Naive thymus-derived CD8-positive, alpha-beta T cell (primary cell): ENCODE measurements at places on chromosomes 11 and 22. TPM values are rescaled to one million over a fixed set of nuclear protein-coding genes. Genes with fewer than 3 reads are reported as not detected.

The MTMR3 gene
- 61.4 TPM for total RNA-seq

DNA sequence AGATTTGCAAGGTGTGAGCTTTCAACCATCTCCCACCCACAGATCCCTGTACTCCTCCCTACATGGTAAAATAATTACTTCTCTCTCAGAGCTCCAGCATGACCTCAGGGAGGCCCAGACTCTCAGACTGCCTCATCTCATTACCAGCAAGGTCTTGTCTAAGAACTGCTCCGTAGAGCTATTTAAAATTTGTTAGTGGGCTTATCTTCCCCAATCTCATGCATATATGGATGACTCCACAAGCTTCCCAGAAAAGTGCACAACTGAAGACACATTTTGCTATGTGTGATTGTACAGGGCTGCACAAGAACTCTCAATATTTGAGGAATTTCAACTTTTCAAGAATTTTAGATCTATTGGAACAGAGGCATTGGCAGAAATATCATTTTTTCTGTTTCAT is 230.3 kb downstream of the CSNK2A3 start:
- H3K27ac ChIP-seq, result no peak overlapping the region
- no peaks in the 10 kb centered on the region for H3K36me3 ChIP-seq
- H3K4me1 ChIP-seq, result peaks cover 3% of the 10 kb centered on the region
- peaks cover 5% of the 10 kb centered on the region for H3K27me3 ChIP-seq
- H3K4me3 ChIP-seq, result no peak overlapping the region
- DNase-seq, result no peak

DNA sequence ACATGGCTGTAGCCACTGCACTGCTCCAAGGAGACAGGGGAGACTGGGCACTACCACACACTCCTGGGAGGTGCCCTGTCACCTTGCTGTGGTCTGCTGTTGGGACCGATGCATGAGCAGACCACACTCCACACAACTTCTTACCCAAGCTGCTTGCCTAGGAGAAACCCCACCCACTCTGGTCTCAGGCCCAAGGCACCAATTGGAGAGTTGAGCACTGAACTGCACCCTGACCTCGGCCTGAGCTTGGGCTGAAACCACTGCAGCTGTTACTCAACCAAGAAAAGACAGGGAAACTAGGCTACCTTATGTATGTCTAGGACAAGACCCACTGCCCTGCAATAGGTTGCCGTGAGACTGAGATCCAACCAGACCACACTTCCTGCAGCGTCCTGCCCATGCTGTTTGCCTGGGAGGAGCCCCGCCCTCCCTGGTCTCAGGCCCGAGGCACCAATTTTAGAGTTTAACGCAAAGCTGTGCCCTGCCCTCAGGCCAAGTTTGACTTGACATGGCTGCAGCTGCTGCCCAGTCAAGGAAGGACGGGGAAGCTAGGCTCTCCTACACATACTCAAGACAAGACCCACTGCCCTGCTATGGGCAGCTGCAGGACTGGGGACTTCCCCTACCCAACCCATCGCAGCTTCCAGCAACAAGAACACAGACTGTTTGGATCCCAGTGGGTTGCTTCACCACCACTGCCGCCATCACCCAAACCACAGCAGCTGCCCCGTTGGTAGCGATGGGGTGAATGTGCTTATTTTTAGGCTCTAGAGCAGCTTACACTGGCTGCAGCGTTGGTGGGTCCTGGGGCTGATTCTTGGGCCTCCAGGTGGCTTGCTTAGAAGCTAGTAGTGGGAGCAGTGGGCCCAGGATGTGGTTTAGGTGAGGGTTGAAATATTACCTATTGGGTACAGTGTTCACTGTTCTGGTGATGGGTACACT is 66.8 kb downstream of the BRD1 start:
- H3K27me3 ChIP-seq, result no peaks in the 10 kb centered on the region
- no peak overlapping the region for H3K4me3 ChIP-seq
- no peaks in the 10 kb centered on the region for H3K36me3 ChIP-seq
- H3K27ac ChIP-seq, result no peak overlapping the region

GRCh38 chr11:84103096-84103495 is 816.9 kb upstream of the CCDC90B start:
- H3K27ac ChIP-seq, result no peak overlapping the region
- no peaks in the 10 kb centered on the region for H3K4me1 ChIP-seq
- no peak for DNase-seq
- H3K36me3 ChIP-seq, result no peaks in the 10 kb centered on the region
- H3K4me3 ChIP-seq, result no peak overlapping the region

GRCh38 chr11:89489930-89490329 is 1.2 kb downstream of the NOX4 start:
- no peaks in the 10 kb centered on the region for H3K36me3 ChIP-seq
- H3K27ac ChIP-seq, result no peak overlapping the region
- H3K4me1 ChIP-seq, result no peaks in the 10 kb centered on the region
- no peak overlapping the region for H3K4me3 ChIP-seq
- DNase-seq, result no peak

DNA sequence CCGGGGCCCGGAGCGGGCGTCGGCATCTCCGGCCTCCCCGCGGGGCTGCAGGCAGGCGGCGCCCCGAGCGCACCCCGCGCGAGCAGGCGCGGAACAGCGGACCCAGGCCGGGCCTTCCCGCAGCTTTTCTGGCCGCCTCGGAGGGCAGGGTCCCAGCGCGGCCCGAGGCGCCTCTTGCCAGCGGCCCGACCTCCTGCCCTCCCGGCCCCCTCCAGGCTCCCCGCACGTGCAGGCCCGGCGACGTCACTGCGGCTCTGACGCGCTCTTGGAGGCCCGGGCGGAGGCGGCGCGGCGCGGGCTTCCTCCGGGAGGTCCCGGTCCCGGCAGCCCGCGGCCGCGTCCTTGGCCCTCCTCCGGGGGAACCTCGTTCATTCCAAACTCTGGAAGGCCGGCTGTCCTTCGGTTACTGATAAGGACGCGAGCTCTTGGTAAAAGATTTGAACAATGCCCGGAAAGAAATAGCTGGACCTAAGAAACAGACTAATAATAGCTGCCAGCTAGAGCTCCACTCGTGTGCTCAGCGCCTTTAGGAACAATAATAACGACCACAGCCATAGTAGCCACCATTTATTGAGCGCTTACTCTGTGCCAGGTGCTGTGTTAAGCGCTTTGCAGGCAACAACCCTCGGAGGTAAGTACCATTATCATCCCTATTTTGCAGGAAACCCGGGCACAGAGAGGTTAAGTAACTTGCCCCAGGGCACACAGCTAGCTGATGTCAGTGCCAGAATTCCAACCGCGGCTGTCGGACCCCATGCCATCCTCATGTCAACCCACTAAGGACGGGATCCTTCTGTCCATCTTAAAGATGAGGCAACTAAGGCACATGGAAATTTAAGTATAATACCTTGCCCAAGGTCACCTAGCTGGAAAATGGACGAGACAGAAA is 39.1 kb upstream of the CREB3L1 start:
- DNase-seq, result peak; percentile 56
- H3K4me1 ChIP-seq, result peaks cover 18% of the 10 kb centered on the region
- peaks cover 16% of the 10 kb centered on the region for H3K27me3 ChIP-seq
- no peak overlapping the region for H3K27ac ChIP-seq
- H3K36me3 ChIP-seq, result no peaks in the 10 kb centered on the region

DNA sequence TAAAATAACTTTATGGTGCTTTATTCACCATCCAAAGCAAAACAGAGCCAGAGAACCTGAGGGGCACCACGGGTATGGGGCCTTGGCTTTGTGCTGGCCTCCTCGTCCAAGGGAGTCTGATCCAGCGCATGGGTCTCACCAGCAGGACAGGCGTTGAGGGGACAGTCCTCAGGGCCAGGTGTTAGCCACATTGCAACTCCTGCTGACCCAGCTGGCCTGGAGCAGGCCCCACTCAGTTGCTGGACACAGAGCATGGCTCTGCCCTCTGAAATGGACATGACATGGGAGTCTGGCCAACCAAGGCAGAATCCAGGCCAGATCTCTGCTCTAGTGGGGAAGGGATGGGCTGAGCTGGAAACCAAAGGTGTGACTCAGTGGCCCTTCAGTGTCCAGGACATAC is 116.2 kb downstream of the RRAS2 start:
- DNase-seq, result no peak
- peaks cover 12% of the 10 kb centered on the region for H3K4me1 ChIP-seq
- H3K27ac ChIP-seq, result no peak overlapping the region
- peaks cover 2% of the 10 kb centered on the region for H3K27me3 ChIP-seq
- H3K36me3 ChIP-seq, result no peaks in the 10 kb centered on the region
- no peak overlapping the region for H3K4me3 ChIP-seq

DNA sequence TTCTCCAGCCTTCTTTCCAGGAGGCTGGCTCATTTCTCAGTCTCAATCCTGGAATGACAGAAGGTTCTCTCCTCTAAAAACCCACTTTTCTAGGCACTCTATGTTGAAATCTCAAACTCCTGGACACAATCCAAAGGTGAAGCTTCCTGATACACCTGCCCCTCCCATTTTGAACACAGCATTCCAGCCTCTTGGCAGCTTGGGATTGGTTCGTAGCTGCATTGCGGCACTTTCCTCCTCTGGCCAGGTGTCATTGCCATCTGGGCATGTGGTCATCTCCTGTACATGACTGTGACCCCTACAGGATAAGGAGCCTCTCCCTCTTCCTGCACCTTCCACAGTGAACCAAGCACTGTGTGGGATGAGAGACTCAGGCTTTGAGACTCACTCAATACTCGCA is 230.2 kb upstream of the B3GAT1 start:
- H3K36me3 ChIP-seq, result no peaks in the 10 kb centered on the region
- no peak overlapping the region for H3K4me3 ChIP-seq
- H3K27me3 ChIP-seq, result peaks cover 30% of the 10 kb centered on the region
- H3K4me1 ChIP-seq, result no peaks in the 10 kb centered on the region
- H3K27ac ChIP-seq, result no peak overlapping the region

DNA sequence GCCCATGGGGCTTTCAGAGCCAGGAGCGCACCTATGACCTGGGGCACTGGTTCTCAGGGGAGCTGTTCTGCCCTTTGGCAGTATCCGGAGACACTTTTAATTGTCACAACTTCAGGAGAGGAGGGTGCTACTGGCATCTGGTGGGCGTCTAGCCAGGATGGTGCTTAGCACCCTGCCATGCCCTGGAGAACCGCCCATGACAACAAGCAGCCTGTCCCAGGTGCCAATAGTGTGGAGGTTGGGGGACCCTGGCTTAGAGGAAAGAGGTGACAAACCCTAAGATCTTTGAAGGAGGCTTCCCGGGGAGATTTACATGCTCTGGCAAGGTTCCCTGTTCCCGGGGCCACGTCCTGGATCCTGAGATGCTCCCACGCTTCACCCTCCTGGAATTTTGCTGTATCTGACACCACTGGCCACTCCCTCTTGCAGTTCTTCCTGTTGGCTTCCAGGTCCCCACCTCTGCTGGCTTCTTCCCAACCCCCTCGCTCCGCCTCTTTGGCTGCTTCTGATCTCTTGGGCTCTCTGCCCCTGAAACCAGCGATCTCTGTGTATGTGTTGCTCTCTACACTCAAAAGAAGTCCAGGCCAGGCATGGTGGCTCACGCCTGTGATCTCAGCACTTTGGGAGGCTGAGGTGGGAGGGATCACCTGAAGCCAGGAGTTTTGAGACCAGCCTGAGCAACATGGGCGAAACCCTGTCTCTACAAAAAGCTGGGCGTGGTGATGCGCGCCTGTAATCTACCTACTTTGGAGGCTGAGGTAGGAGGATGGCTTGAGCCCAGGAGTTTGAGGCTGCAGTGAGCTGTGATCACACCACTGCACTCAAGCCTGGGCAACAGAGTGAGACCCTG is 31.1 kb downstream of the FADS3 start:
- no peak overlapping the region for H3K27ac ChIP-seq
- H3K4me3 ChIP-seq, result no peak overlapping the region
- H3K27me3 ChIP-seq, result no peaks in the 10 kb centered on the region
- H3K4me1 ChIP-seq, result no peaks in the 10 kb centered on the region
- DNase-seq, result no peak

DNA sequence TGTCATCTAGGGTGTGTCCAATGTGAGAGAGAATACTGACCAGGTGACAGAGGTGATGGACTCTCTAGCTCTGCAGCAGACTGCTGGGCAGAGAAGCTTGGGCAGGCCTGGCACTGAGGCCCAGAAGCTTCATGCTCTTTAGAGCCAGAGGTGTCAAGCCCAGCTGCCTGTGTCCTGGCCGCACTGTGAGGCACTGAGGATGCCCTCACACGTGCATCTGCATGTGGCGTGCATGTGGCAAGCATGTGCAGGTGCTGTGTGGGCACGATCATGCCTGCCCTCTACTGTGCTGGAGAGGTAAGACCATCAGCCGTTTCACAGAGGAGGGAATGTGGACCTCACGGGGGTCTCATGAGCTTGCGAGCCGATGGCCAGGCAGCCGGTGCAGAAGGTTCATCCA is 15.8 kb upstream of the TXNRD2 start:
- H3K27me3 ChIP-seq, result no peaks in the 10 kb centered on the region
- peaks cover 19% of the 10 kb centered on the region for H3K4me1 ChIP-seq
- no peak for DNase-seq
